ENCODE measurements at places on chromosomes 16 and 17. TPM values are rescaled to one million over a fixed set of nuclear protein-coding genes. Genes with fewer than 3 reads are reported as not detected.

The ZNF385C gene
- total RNA-seq = 0.22 TPM

The CLEC18A gene
- 0.13 TPM for total RNA-seq

The REXO5 gene
- 4.5 TPM for total RNA-seq

The AKTIP gene
- total RNA-seq = 20.0 TPM

The CEP295NL gene
- 0.43 TPM for total RNA-seq

The CDC42EP4 gene
- 64.1 TPM for total RNA-seq

The GPR142 gene
- total RNA-seq = not detected

The PGAP3 gene
- 7.9 TPM for total RNA-seq

The TAC4 gene
- not detected for total RNA-seq

The ADAD2 gene
- total RNA-seq = not detected

The TPPP3 gene
- total RNA-seq = 9.5 TPM

The NHLRC4 gene
- total RNA-seq = 0.20 TPM

The TTLL6 gene
- 0.55 TPM for total RNA-seq

The ASGR1 gene
- total RNA-seq = 0.70 TPM

The SLC5A2 gene
- total RNA-seq = 0.47 TPM

The FAM234A gene
- total RNA-seq = 45.1 TPM

The LRRC75A gene
- 0.80 TPM for total RNA-seq

The NPIPB2 gene
- total RNA-seq = 2.5 TPM

The CSH1 gene
- total RNA-seq = not detected

The DYNLRB2 gene
- total RNA-seq = not detected

The RNF112 gene
- total RNA-seq = 0.48 TPM
